ENCODE measurements at places on chromosomes 2 and 18. TPM values are rescaled to one million over a fixed set of nuclear protein-coding genes. Genes with fewer than 3 reads are reported as not detected.
A peak's percentile ranks its signal among the peaks of the same experiment; 100 is the strongest.

- H3K36me3 ChIP-seq, result peaks cover 9% of the 10 kb centered on the region
- H3K4me1 ChIP-seq, result peaks cover 90% of the 10 kb centered on the region
- DNase-seq, result no peak
- no peak overlapping the region for H3K27ac ChIP-seq
These were observed 76.2 kb downstream of the AAK1 start for GRCh38 chr2:69567157-69567908.

The CENPA gene
- 38.0 TPM for total RNA-seq

DNA sequence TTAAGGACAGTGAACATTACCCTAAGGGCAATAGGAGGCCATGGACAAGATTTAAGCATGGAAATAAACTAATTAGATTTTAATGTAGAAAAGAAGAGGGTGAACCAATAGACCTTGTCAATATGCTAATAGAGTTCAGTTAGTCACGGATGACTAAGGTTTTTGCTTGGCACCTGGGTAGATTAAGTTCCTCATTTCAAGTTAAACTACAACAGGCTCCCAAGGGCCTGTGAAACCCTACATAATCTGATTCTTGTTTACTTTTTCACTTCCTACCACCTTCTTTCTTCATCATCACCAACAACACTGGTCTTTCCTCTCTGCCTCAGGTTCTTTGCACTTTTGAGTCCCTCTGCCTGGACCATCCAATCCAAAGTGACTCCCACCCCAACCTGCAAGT is 14.8 kb downstream of the SP110 start:
- DNase-seq, result no peak
- peaks cover 56% of the 10 kb centered on the region for H3K36me3 ChIP-seq
- H3K4me3 ChIP-seq, result no peak overlapping the region
- no peaks in the 10 kb centered on the region for H3K27me3 ChIP-seq
- peak overlapping the region; percentile 10 for H3K27ac ChIP-seq

DNA sequence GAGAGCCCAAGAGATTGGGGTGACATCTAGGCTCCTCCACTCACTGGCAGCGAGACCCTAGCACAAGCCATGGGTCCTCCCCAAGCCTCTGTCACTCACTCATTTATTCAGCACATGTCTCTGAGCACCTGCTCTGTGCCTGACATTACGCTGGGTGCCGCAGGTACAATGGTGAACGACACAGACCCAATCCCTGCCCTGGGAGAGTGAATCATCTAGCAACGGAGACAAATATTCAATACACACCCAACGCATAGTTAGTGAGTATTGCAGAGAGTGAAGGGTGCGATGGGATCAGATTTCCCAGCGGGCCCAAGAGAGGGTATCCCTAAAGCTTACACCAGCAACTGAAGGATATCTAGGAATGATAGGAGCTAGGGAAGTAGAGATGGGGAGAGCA is 45.5 kb downstream of the ZFP36L2 start:
- H3K27ac ChIP-seq, result no peak overlapping the region
- H3K4me3 ChIP-seq, result no peak overlapping the region
- no peaks in the 10 kb centered on the region for H3K27me3 ChIP-seq
- no peak for DNase-seq
- H3K36me3 ChIP-seq, result no peaks in the 10 kb centered on the region

The SLC4A3 gene
- total RNA-seq, result 0.16 TPM

The ACOXL gene
- 0.23 TPM for total RNA-seq

DNA sequence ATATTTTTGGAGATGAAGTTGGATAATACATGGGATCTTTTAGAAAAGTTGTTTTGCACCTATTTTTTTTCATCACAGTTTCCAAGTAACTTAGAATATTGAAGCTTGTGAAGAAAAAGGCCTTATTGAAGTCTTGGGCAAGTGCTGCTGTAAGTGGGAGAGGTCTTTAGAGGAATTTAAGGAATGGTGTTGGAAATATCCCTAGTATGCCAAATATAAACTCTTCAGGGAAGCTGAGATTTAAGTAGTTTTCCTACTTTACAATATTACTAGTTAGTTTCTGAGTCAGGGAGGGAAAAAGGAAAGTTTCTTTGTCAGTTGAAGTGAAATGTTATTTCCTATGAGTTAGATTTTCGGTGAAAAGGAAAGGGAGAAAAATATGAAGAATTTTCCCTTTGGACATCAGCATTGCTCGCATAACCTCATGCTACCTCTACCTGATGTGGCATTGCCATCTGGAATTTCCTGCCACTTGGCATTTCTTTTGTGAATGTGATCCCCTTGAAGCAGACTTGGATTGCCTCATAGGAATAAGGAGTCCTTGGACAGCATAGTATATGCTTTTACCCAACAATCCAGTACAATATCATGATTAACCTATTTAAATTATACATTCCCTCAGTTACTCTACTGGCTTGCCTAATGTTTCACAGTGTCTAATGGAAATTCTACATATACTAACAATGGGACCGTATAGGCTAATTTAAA is 12.1 kb downstream of the PLEKHH2 start:
- DNase-seq, result no peak
- H3K4me3 ChIP-seq, result no peak overlapping the region
